ENCODE measurements at places on chromosomes 3 and 15. TPM values are rescaled to one million over a fixed set of nuclear protein-coding genes. Genes with fewer than 3 reads are reported as not detected.

SLC22A13 gene
- 0.37 TPM for total RNA-seq

DNA sequence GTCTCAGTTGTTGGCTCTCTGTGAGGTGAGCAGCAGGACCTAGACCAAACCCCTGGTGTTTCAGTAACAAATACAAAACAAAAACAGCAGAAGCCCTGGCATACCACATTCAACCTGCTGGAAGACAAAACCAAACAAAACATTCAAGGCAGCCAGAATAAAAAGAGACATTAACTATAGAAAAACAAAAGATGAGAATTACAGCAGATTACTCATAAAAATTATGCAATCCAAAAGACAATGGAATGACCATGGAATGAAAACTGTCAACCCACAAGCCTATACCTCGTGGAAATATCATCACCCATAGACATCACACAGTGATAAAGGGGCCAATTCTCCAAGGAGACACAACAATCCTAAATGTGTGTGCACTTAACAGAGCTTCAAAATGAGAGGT, 106.0 kb upstream of the IQSEC1 start:
- H3K36me3 ChIP-seq = peaks cover 4% of the 10 kb centered on the region
- no peak overlapping the region for H3K4me3 ChIP-seq
- no peak for DNase-seq

GRCh38 chr15:68595761-68596160, 17.0 kb downstream of the CORO2B start:
- H3K4me1 ChIP-seq = no peaks in the 10 kb centered on the region
- H3K27ac ChIP-seq = no peak overlapping the region
- no peak for DNase-seq
- H3K36me3 ChIP-seq = no peaks in the 10 kb centered on the region

GRCh38 chr3:10845839-10846656, 30.0 kb downstream of the SLC6A11 start:
- DNase-seq = no peak
- peaks cover 14% of the 10 kb centered on the region for H3K27me3 ChIP-seq

DNA sequence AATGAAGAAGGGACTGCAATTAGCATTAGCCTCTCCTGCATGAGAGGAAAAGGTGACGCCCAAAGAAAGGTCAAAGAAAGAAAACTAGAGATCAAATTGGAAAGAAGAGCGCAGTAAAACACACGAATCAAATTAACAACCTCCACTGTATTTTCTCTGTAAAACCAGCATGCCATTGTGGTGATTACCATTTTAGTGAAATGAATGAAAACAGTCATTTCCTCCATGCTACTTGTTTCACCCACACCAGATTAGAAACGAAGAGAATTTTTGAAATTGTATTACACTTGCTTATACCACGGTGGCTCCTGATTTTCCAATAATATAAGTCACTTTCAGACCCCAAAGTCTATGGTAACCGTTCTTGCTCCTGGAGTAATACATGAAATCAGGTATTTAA, 71.6 kb downstream of the SUMF1 start:
- peaks cover 33% of the 10 kb centered on the region for H3K4me1 ChIP-seq
- H3K27me3 ChIP-seq = no peaks in the 10 kb centered on the region

- no peak overlapping the region for H3K27ac ChIP-seq
- no peak for DNase-seq
- peaks cover 65% of the 10 kb centered on the region for H3K36me3 ChIP-seq
These were observed 34.9 kb upstream of the TTBK2 start for GRCh38 chr15:42955518-42955917.

DNA sequence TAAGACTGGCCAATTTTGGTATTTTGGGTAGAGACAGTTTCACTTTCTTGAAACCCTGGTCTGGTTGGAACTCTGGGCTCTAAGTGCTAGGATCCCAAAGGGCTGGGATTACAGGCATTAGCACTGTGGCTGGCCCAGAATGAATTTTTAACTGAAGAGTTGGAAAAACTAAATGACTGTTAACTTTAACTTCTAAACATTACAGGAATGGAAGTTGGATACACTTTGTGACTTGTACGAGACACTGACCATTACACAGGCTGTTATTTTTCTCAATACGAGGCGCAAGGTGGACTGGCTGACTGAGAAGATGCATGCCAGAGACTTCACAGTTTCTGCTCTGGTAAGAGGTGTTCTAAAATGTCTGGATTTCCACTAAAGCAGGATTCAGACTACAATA, 3.5 kb downstream of the EIF4A2 start:
- H3K4me3 ChIP-seq = peak overlapping the region; percentile 99
- peaks cover 56% of the 10 kb centered on the region for H3K4me1 ChIP-seq

SELENOK gene
- 39.8 TPM for total RNA-seq

DNA sequence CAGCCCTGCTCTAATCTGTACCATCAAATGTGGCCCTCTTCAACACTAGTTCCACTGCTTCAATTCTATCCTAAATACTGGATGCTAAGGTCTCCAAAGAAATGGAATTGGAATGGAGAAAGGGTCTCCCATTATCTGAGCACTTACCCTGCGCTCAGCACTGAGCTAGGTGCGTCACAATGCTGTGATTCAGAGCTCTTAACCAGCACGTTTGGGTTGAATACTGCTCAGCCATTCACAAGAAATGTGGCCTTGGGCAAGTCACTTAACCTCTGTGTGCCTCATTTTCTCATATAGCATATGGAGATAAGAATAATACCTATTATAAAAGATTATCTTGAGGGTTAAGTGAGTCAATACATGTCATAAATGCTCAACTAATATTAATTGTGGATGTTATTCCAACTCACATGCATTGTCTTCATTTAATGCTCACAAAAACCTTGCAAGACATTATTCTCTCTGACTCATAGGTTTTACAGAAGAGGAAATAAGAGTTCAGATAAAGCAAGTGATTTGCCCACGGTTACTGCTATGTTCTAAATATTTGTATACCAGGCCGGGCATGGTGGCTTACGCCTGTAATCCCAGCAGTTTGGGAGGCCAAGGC, 27.4 kb upstream of the SRGAP3 start:
- H3K4me3 ChIP-seq = no peak overlapping the region
- no peak for DNase-seq
- H3K4me1 ChIP-seq = no peaks in the 10 kb centered on the region
- no peaks in the 10 kb centered on the region for H3K36me3 ChIP-seq
- H3K27me3 ChIP-seq = peaks cover 10% of the 10 kb centered on the region

- H3K36me3 ChIP-seq = no peaks in the 10 kb centered on the region
- no peaks in the 10 kb centered on the region for H3K27me3 ChIP-seq
- no peak overlapping the region for H3K27ac ChIP-seq
- no peak overlapping the region for H3K4me3 ChIP-seq
- peaks cover 6% of the 10 kb centered on the region for H3K4me1 ChIP-seq
These were observed 4.9 kb downstream of the NMNAT3 start for GRCh38 chr3:139672884-139673283.

DNA sequence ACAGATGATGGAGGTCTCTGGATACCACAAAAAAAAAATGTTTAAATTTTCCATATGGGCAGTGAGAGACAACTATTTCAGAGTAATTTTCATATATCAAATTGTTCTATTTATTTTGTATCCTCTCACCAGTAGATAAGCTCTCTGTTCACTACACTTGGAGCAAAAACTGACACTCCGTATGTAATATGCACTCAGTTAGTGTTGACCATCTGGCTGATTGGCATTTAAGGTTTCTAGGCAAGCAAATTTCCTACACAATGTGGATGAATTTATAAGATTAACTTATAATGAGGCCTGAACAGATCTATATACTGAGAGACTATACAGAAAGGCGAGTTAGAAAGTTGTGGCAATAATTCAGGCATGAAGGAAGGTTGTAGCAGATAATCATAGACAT, 836.5 kb upstream of the SEMA6D start:
- H3K36me3 ChIP-seq = no peaks in the 10 kb centered on the region
- no peaks in the 10 kb centered on the region for H3K27me3 ChIP-seq
- no peak overlapping the region for H3K4me3 ChIP-seq
- DNase-seq = no peak

- DNase-seq = no peak
- H3K27me3 ChIP-seq = no peaks in the 10 kb centered on the region
These were observed at the start of gene FES for GRCh38 chr15:90883976-90884718. FES (plus strand) TSS chr15:90884504; CDS start chr15:90885046, 542 bp downstream.

DNA sequence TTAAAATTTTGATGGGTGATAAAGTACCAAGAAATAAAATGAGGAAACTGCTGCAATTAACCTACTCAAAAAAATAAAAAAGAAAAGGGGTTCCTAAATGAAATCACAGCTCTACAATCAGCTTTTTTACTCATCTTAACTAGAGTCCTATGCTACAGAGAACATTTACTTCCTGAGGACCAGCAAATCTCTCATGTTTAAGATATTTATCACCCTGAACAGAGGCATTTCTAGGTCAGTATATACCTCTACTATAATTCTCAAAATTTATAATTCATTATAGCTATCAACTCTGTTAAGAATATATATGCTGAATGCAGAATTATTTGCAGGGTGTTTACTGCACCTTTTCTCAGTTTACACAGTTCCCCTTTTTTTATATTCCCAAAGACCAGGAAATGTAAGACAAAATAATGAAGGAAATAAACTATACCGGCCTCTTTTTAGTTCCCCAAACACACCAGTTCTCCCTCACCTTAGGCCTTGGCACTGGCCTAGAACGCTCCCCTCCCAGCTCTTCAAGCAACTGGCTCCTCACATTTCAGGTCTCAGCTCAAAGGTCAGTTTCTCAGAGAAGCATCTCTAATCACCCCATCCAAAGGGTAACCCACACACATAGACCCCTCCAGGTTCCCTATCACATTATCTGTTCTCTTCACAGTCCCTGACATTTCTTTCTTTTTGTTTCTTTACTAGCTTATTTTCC, 71.1 kb downstream of the LRRFIP2 start:
- H3K4me1 ChIP-seq = no peaks in the 10 kb centered on the region
- H3K27ac ChIP-seq = no peak overlapping the region
- H3K4me3 ChIP-seq = no peak overlapping the region
- H3K36me3 ChIP-seq = no peaks in the 10 kb centered on the region
- H3K27me3 ChIP-seq = no peaks in the 10 kb centered on the region

WWTR1 gene
- total RNA-seq = 0.77 TPM

DNA sequence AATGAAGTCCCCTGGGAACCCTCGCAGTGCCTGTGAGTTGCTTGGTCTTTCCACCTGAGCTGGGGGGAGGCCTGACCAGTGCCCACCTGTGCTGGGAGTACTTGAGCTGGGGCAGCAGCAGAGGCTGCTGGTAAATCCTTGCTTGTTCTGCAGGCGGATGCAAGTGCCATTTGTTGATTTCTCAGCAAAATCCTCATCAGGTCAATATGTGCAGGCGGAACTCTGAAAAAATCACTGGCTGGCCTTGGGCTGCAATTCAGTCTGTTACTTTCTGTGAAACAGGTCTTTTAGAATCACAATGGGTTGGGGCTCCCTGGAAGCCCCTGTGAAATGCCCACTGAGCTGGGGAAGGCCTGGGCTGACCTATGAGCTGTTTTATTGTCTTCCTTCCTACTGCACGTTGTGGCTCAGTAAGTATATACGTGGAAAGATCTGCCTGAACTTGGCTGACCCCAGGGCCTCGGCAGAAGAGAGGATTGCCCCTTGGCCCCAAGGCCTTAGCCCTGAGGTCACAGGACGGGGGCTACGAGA, 182.0 kb upstream of the RGMA start:
- H3K4me1 ChIP-seq = no peaks in the 10 kb centered on the region
- no peak overlapping the region for H3K27ac ChIP-seq
- H3K27me3 ChIP-seq = no peaks in the 10 kb centered on the region
- no peak overlapping the region for H3K4me3 ChIP-seq
- no peaks in the 10 kb centered on the region for H3K36me3 ChIP-seq
- no peak for DNase-seq

- H3K27ac ChIP-seq = no peak overlapping the region
- peaks cover 30% of the 10 kb centered on the region for H3K27me3 ChIP-seq
- no peaks in the 10 kb centered on the region for H3K4me1 ChIP-seq
- H3K36me3 ChIP-seq = no peaks in the 10 kb centered on the region
- no peak overlapping the region for H3K4me3 ChIP-seq
These were observed 67.2 kb downstream of the LRRK1 start for GRCh38 chr15:100986158-100986896.

GRCh38 chr3:114892880-114893279, 254.2 kb downstream of the ZBTB20 start:
- DNase-seq = no peak
- H3K27me3 ChIP-seq = no peaks in the 10 kb centered on the region
- H3K27ac ChIP-seq = no peak overlapping the region
- no peaks in the 10 kb centered on the region for H3K36me3 ChIP-seq

- H3K36me3 ChIP-seq = peaks cover 5% of the 10 kb centered on the region
- H3K27ac ChIP-seq = peak overlapping the region; percentile 19
- peaks cover 7% of the 10 kb centered on the region for H3K4me1 ChIP-seq
- H3K4me3 ChIP-seq = no peak overlapping the region
These were observed 135.3 kb downstream of the PCCB start for GRCh38 chr3:136385457-136385856.

GRCh38 chr3:184058029-184058428, 5.2 kb downstream of the HTR3C start:
- H3K36me3 ChIP-seq = no peaks in the 10 kb centered on the region
- no peaks in the 10 kb centered on the region for H3K4me1 ChIP-seq
- H3K4me3 ChIP-seq = no peak overlapping the region
- DNase-seq = no peak
- H3K27ac ChIP-seq = no peak overlapping the region
- H3K27me3 ChIP-seq = peaks cover 2% of the 10 kb centered on the region

DNA sequence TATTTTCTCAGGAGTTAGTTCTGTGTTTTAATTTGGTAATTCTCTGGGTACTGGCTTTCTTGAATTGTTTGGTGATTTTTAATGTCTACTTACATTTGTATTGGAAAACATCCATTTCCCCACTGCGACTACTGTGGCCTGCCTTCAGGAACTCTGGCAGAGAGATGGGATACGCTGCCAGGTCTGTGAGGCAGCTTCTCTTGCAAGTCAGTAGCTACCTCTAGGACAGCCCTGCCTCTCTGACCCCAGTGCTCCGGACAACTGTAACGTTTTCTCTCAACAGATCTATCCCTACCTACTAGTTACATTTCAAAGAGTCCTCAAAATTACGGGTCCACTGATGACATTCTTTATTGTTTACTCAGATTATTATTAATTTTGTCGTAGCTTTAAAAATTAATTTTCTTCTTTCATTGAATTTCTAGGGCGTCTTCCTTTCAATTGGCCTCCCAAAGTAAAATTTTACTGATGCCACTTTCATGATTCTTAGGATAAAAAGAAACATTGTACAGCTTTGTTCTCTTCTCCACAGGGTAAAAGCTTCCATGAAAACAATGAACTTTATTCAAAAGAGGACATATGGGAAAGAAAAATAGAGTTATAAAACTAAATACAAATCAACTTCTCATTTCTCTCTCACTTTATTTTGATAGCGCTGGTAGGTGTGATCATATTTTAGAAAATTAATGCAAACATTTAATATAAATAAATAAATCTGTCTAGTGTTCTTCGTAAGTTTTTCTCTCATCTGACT, 123.2 kb upstream of the GOLGA8J start:
- H3K27me3 ChIP-seq = peaks cover 22% of the 10 kb centered on the region
- no peak overlapping the region for H3K27ac ChIP-seq
- no peak for DNase-seq
- no peak overlapping the region for H3K4me3 ChIP-seq

DNA sequence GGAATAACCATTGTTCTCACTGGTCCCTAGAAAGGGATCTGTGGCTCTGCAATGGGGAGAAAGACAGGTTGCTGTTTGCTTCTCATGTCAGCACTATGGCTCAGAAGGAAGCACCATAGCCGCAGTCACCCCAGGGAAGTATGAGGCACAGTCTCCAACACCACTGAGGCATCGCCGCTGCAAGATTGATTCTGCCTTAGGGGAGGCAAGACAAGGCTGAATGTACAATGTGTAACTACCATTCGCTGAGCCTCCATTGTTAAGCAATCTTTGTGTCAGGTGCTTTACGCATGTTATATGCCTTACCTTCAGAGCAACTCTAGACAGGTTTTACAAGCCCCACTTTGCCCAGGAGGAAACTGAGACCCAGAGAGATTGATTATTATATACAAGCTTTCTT, 100.7 kb upstream of the KCNMB2 start:
- no peaks in the 10 kb centered on the region for H3K4me1 ChIP-seq
- no peaks in the 10 kb centered on the region for H3K27me3 ChIP-seq
- H3K27ac ChIP-seq = no peak overlapping the region
- no peak overlapping the region for H3K4me3 ChIP-seq
- H3K36me3 ChIP-seq = no peaks in the 10 kb centered on the region

- H3K27me3 ChIP-seq = peaks cover 55% of the 10 kb centered on the region
- H3K27ac ChIP-seq = no peak overlapping the region
These were observed 17.7 kb downstream of the PTH1R start for GRCh38 chr3:46895204-46895660.

Measured in activated CD4-positive, alpha-beta T cell treated with anti-CD3 and anti-CD28 coated beads, Interleukin-2, amount 10 ng/mL, durations not matched to agents 7 days and 5 days (primary cell).